ENCODE measurements at places on chromosomes 7 and 10.

DNA sequence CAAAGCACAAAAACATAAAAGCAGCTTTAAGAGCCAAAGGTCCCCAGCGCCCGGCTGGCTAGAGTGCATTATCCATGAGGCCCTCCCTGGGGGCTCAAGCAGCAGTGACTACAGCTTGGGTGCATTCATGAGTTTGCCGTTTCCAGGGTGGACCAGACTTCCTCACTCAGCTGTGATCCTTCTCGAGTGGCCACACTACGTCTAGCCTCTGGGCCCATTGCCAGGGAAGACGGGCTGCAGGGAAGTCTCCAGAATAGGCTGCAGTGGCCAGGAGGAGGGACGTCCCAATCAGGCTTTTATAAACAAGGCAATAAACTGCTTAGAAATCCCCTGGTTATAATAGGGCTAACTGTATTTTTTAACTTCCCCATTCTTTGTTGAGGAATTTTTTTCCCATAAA is 89.4 kb upstream of the C1QL3 start:
- H3K27me3 ChIP-seq, result no peaks in the 10 kb centered on the region
- H3K4me1 ChIP-seq, result no peaks in the 10 kb centered on the region
- H3K36me3 ChIP-seq, result no peaks in the 10 kb centered on the region

GRCh38 chr7:22488643-22489462 is 11.1 kb downstream of the STEAP1B start:
- H3K27me3 ChIP-seq, result no peaks in the 10 kb centered on the region
- no peak overlapping the region for H3K4me3 ChIP-seq
- no peak overlapping the region for H3K27ac ChIP-seq
- no peaks in the 10 kb centered on the region for H3K4me1 ChIP-seq

DNA sequence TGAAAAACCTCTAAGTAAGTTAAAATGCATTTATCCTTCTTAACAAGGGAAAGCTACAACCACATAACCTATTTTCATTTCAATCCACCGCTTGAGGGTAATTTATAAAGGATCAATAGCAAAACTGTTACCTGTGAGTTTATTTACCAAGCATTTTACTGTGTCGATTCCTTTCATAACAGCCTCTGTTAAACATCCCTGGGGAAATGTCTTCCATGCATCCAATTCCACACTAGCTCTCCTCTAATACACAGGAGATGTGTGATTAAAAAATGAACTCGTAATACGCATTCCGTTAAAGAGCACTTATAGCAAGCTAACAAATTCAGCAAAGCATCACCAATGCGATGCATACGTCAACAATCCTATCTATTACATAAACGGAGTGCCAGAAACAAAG is 185.7 kb downstream of the SFMBT2 start:
- H3K4me1 ChIP-seq, result no peaks in the 10 kb centered on the region
- no peak overlapping the region for H3K27ac ChIP-seq
- no peak overlapping the region for H3K4me3 ChIP-seq
- peaks cover 15% of the 10 kb centered on the region for H3K36me3 ChIP-seq
- H3K27me3 ChIP-seq, result no peaks in the 10 kb centered on the region

DNA sequence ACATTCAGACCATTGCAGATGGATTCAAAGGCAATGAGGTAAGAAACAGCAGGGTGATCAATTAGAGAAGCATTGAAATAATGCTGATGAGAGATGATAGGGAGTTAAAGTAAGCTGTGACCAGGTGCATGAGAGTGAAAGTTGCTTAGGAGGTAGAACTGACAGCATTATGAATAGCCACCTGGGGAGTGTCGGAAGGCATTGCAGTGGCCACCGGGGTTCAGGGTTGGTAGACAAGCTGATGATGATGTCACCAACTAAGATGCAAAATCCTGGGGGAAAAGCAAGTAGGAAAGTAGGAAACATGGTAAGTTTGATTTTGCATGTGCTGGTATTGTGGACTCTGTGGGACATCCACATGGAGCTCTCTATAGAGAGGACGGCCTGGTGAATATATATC is 211.9 kb upstream of the ETV1 start:
- DNase-seq, result no peak
- H3K4me1 ChIP-seq, result no peaks in the 10 kb centered on the region
- no peaks in the 10 kb centered on the region for H3K36me3 ChIP-seq
- no peak overlapping the region for H3K4me3 ChIP-seq

- H3K27ac ChIP-seq, result no peak overlapping the region
- no peak overlapping the region for H3K4me3 ChIP-seq
- no peaks in the 10 kb centered on the region for H3K27me3 ChIP-seq
- no peaks in the 10 kb centered on the region for H3K4me1 ChIP-seq
Measured at GRCh38 chr10:128563387-128563786, 437.2 kb upstream of the MKI67 start.

DNA sequence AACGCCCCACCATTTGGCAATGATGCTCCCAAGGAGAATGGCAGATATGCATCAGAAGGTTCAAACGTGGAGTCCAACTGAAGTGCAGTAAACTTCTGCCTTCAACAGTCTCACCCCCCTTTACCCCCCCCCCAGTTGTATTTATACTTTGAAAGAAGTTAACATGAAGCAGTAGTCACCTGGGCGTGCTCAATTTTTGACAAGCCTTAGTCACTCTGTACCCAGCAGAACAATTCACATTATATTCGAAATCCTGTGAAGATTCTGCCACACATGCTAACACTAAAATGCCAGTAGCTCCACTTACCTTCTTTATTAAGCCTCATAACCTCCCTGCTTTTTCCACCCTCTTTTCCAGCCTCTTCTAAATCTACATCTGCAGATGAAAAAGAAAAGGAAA is 894 bp downstream of the ATXN7L1 start:
- H3K27ac ChIP-seq, result peak overlapping the region; percentile 84
- H3K27me3 ChIP-seq, result no peaks in the 10 kb centered on the region
- H3K4me3 ChIP-seq, result peak overlapping the region; percentile 84

DNA sequence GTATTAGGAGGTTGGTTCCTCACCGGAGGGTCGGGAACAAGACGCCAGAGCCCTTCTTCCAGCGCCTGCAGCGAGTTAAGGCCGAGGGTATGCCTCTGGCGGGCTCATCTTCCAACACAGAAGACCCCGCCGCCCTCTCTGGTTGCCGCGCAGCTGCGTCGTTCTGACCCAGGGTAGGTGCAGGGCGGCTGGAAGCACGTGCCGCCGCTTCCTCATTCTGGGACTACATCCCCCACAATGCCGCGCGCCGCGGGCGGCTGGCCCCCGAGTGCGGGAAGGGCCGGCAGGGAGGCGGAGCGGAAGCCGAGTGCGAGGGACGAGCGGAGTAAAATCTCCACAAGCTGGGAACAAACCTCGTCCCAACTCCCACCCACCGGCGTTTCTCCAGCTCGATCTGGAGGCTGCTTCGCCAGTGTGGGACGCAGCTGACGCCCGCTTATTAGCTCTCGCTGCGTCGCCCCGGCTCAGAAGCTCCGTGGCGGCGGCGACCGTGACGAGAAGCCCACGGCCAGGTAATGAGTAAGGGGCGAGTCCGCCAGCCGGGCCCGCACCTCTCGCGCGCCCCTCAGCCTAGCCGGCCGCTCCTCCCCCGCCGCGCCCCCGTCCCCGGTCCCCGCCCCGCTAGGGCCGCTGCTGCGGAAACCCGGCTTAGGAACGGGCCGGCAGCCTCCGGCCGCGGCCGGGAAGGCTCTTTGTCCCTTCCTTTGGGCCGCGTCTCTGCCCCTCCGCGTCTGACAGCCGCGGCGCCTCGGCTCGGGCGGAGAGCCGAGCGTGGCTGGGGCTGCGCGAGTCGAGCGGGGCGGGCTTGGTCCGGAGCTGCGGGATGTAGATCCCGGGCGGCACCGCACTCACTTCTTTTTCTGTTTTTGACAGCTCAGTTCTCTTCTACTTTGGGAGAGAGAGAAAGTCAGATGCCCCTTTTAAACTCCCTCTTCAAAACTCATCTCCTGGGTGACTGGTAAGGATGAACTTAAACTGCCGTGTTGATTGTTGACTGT is at the start of gene CCDC126:
CCDC126 (plus strand) TSS at position 289 of the 998 bp plus-strand sequence. CDS start 13,934 bp downstream, outside the sequence.
- no peaks in the 10 kb centered on the region for H3K36me3 ChIP-seq
- no peaks in the 10 kb centered on the region for H3K27me3 ChIP-seq
- peaks cover 19% of the 10 kb centered on the region for H3K4me1 ChIP-seq
- DNase-seq, result peak; percentile 94

DNA sequence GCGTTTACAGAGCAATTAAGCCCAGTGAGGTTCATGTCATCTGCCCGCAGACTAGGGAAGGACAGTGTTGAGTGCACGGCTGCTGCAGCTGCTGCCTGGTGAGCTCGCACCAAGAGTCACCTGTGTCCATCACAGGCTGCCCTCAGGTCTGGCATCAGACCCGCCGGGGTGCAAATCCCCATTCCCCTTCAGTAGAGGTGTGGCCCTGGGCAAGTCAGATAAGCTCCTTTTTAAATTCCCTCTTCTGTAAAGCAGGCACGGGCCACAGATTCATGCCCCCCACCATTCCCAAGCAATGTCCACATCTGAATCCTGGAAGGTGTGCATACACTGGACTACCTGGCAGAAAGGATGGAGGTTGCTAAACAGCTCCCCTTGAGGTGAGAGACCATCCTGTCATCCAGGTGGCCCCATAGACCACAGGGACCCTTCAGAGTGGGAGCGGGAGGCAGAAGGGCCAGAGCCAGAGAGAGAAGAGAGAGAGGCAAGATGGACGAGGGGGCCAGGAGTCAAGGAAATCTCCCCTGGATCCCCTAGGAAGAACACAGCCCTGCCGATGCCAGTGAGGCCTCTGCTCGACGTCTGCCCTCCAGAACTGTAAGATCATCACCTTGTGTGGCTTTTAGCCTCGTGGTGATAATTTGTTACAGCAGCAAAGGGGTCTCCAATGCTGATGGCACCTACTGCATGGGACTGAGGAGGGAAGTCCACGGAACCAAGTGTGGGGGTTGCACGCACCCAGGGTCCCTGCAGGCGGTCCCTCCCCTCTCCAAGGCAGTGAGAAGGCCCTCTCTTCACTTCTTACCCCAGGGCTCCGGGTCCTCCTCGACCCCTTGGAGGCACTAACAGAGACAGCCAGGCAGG is 168.8 kb downstream of the TCERG1L start:
- H3K36me3 ChIP-seq, result no peaks in the 10 kb centered on the region
- H3K27me3 ChIP-seq, result peaks cover 4% of the 10 kb centered on the region
- H3K4me1 ChIP-seq, result no peaks in the 10 kb centered on the region
- H3K4me3 ChIP-seq, result no peak overlapping the region
- DNase-seq, result no peak
- H3K27ac ChIP-seq, result no peak overlapping the region

DNA sequence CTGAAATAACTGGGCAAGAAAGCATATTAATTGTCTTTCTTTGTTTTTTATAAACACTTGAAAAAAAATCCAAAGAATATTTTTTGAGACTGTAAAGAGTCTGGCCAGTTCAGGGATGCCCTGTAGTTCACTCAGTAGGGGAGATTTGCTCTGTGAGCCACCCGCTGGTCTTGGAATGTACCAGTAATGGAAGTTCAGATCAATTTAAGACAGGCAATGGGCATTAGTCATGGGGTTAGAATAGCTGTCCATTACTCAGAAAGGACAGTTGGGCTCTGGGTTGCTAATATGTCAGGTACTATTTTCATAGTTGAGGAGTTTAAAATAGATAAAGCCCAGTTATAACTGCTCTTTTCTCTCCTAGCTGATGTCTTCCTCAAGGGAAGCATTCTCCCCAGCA is 38.7 kb downstream of the A1CF start:
- H3K27ac ChIP-seq, result no peak overlapping the region
- H3K36me3 ChIP-seq, result no peaks in the 10 kb centered on the region
- no peak overlapping the region for H3K4me3 ChIP-seq

DNA sequence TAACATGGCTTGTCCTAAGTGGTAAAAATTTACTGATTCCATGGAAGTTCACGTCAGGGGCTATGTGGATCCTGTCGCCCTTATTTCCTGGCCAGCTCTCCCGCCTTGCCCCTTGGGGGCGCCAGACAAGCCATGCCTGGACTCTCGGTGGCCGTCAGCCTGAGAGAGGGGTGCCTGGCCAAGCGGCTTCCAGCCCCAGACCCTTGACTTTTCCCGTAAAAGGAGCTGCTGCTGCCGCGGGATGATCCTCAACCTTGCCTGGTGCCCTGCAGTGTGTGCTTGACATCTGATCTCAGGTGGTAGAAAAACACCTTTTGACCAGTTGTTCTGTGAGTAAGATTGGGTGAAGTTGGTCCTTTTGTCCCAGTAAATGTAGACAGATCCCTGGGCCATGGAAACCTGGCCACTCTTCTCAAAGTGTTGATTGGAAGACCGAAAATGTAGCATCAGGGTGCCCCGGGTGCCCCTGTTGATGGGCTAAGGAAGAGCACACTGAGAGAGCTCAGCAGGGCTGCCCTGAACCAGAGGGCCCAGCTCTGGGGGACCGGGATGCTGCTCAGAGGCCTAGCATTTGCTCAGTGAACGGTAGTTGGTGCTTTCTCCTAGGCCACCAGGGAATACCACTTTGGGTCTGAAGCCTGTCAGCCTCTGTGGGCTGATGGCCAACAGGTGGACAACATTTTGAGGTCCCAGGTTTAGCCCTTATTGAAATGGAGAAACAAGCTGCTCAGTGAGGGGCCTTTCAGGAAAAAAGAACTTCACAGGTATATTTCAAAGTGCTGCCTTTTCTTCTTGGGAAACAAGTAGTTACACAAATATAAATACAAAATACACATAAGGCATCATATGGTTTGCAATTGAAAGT is 162.5 kb downstream of the LRMDA start:
- H3K4me1 ChIP-seq, result no peaks in the 10 kb centered on the region
- no peaks in the 10 kb centered on the region for H3K36me3 ChIP-seq
- DNase-seq, result no peak
- H3K27me3 ChIP-seq, result peaks cover 4% of the 10 kb centered on the region
- no peak overlapping the region for H3K4me3 ChIP-seq
- no peak overlapping the region for H3K27ac ChIP-seq

GRCh38 chr7:136122026-136122425 is 144.9 kb upstream of the MTPN start:
- H3K36me3 ChIP-seq, result no peaks in the 10 kb centered on the region
- H3K4me1 ChIP-seq, result no peaks in the 10 kb centered on the region
- no peaks in the 10 kb centered on the region for H3K27me3 ChIP-seq
- no peak overlapping the region for H3K27ac ChIP-seq
- no peak for DNase-seq

- no peaks in the 10 kb centered on the region for H3K4me1 ChIP-seq
- H3K27me3 ChIP-seq, result peaks cover 7% of the 10 kb centered on the region
- H3K4me3 ChIP-seq, result no peak overlapping the region
- H3K36me3 ChIP-seq, result no peaks in the 10 kb centered on the region
- H3K27ac ChIP-seq, result no peak overlapping the region
- DNase-seq, result no peak
Measured at GRCh38 chr7:98396768-98397167, 4.1 kb downstream of the BAIAP2L1 start.

- H3K4me1 ChIP-seq, result peaks cover 7% of the 10 kb centered on the region
- H3K27ac ChIP-seq, result peak overlapping the region; percentile 96
- H3K36me3 ChIP-seq, result peaks cover 3% of the 10 kb centered on the region
- peak overlapping the region; percentile 94 for H3K4me3 ChIP-seq
- H3K27me3 ChIP-seq, result no peaks in the 10 kb centered on the region
Measured at GRCh38 chr10:68526634-68527307, 552 bp downstream of the SLC25A16 start.

DNA sequence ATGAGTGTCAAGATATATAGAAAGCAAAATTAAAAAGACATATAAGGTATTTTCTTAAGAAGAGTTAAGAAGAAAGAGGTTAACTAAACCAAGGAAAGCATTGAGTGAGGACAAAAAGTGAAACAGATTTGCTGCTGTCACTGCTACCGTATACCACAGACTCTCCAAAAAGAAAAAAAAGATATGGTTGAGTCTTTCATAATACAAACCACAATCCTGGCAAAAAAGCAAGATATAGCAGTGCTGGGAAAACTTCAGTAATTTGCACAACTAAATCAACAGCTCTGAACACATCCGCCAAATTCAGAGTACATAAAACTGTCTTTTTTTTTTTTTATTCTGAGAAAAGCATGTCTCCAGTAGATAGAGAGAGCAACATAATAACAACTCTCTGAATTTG is 114.7 kb downstream of the ETV1 start:
- no peak overlapping the region for H3K4me3 ChIP-seq
- no peak overlapping the region for H3K27ac ChIP-seq
- no peak for DNase-seq
- H3K4me1 ChIP-seq, result no peaks in the 10 kb centered on the region

- peaks cover 12% of the 10 kb centered on the region for H3K4me1 ChIP-seq
- H3K36me3 ChIP-seq, result no peaks in the 10 kb centered on the region
Measured at GRCh38 chr7:101125989-101126650, 784 bp upstream of the SERPINE1 start.
